ENCODE measurements at places on chromosomes 6 and 20. TPM values are rescaled to one million over a fixed set of nuclear protein-coding genes. Genes with fewer than 3 reads are reported as not detected.

The ID4 gene
- 1.4 TPM for total RNA-seq

The NEDD9 gene
- 12.1 TPM for total RNA-seq

The SGK2 gene
- 6.6 TPM for total RNA-seq

The TRAPPC3L gene
- total RNA-seq: not detected

The GINS1 gene
- 28.1 TPM for total RNA-seq

The GSTA2 gene
- not detected for total RNA-seq

The OR12D3 gene
- not detected for total RNA-seq

The C6orf58 gene
- not detected for total RNA-seq

The FAM209B gene
- not detected for total RNA-seq

All from PC-3 (cell line).